CD4-positive, alpha-beta T cell treated with Interleukin-21 for 1 hour (primary cell): ENCODE measurements at places on chromosomes 11 and 22.

- DNase-seq, result peak; percentile 61
These were observed 946.0 kb downstream of the FAM181B start for GRCh38 chr11:81787584-81788049.

DNA sequence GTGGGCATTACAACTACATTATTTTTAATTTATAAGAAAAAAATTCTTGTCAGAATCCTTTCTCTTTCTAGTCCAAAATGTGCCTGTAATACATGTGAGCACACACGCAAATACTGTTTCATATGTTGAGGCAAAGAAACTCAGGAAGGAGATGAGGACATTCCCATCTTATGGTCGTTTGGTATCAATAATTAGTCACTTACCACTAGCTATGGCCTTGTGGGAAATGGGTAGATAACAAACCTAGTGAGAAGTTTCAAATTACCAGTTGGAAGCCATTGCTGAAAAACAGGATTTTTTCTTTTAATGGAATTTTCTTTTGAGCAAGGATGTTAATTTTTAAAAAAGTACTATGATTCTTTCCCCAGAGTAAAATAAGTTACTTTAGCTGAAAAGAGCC lies 25.7 kb downstream of the AMOTL1 start:
- no peak for DNase-seq

- no peak for DNase-seq
These were observed 44.1 kb upstream of the SC5D start for GRCh38 chr11:121248496-121248895.

GRCh38 chr11:115784796-115785521 lies 280.7 kb upstream of the CADM1 start:
- DNase-seq, result no peak

DNA sequence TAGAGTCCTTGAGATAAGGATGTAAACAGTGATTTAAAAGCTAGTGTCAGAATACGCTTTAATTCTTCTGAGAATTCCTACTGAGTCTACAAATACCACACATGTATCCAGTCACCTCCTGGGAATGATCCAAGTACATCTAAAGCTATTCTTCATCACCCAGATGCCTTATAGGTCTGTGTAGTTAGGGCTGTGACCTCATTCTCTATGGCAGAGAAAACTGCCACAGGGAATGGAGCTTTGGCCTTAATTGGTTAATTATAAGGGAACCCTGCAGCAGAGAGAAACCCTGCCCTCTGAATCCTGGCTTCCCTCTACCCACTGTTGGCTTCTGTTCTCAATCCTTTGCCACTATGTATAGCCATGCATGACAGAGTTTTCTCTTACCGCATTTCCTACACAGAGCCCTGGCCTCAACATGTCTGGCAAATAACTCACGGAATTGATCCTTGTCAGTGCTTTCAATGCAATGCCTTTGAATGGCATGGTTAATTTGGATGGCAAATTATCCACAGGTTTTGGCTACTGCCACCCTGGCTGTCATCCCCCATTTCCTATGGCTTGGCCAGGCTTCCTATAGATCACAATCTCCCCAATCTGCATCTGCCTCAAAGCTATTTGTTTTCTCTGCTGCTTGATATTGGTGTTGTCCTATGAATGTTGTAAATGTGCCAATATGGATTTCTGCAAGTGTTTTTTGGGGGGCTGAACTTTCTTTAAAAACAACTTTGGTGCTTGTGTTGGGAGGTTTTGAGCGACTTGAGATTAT lies 2.9 kb downstream of the DIXDC1 start:
- no peak for DNase-seq

GRCh38 chr11:1748636-1749394 lies 1.6 kb downstream of the IFITM10 start:
- no peak for DNase-seq

- DNase-seq, result no peak
These were observed 171.0 kb upstream of the ARHGAP20 start for GRCh38 chr11:110883256-110883655.

GRCh38 chr11:77968337-77968736 lies 26.1 kb downstream of the INTS4 start:
- no peak for DNase-seq

DNA sequence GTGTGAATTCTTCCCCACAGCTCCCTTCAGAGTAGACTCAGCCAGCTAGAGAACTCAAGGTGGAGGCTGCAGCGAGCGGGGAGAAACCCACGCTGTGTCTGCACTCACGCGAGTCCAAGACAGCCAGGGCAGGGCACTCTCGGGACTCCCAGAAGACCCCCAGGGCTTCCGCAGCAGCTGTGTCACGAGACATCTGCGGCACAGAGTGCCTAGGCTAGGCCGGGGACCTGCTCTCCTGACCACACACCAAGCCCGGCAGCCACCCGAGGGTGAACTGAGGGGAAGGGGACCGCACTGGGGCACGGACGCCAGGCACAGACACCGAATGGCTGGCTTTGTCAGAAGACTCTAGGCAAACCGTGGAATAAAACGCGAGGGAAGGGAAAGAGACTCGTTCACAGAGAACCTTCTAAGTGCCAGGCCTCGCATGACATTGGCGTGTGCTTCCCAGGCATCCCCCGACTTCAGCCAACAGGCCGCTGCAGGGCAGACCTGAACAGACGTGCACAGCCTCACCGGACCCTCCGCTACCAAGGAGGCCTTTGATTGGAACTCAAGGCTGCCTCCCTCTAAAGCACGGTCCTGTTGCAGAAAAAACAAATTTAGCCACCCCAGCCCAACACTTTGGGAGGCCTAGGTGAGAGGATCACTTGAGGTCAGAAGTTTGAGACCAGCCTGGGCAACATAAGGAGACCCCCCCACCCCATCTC lies 18.2 kb upstream of the MOB2 start:
- DNase-seq, result no peak

DNA sequence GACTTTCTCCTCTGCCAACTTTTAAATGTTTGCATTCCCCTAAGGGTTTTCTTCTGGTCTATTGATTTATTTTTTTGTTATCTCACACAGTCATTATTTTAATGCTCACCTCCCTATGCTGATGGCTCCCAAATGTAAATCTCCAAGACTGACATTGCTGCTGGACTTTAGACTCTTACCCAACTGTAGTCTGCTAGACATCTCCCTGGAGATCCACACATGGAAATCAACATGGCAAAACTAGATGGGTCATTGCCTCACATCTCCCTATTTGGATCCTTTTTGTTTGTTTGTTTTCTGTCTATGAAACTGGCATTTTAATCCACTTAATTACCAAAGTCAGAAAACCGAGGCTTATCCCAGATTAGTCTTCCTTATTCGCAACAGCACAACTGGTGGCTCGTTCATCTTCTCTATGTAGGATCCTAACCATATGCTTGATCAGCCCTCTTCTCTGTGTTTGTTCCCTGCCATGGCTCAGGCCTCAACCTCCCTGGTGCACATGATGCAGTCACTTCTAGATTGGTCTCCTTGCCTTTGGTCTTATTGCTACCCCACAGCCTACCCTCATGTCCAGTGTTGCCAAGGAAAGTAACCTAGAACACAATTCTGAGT lies 37.3 kb downstream of the SC5D start:
- DNase-seq, result no peak

GRCh38 chr11:61174949-61175348 lies 13.7 kb upstream of the VPS37C start:
- DNase-seq, result no peak

DNA sequence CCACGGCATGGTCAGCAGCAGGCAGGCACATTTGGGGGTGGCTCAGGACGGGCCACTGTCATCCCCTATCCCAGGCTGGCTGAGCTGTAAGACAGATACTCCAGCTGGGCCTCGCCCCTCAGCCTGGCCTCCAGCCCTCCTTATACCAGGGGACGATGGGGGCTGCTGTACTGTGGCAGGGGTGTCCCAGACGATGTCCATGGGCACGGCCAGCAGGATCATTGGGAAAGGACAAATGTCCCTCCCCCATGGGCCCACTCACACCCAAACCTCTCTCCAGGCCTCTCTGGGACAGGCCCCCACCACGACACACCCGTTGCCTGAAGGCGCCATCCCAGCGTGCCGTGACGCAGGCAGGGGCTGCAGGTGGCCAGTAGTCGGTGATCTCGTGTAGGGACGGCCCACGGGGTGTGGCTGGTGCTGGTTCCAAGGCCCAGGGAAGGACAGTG lies 1.5 kb upstream of the IL17REL start:
- no peak for DNase-seq

DNA sequence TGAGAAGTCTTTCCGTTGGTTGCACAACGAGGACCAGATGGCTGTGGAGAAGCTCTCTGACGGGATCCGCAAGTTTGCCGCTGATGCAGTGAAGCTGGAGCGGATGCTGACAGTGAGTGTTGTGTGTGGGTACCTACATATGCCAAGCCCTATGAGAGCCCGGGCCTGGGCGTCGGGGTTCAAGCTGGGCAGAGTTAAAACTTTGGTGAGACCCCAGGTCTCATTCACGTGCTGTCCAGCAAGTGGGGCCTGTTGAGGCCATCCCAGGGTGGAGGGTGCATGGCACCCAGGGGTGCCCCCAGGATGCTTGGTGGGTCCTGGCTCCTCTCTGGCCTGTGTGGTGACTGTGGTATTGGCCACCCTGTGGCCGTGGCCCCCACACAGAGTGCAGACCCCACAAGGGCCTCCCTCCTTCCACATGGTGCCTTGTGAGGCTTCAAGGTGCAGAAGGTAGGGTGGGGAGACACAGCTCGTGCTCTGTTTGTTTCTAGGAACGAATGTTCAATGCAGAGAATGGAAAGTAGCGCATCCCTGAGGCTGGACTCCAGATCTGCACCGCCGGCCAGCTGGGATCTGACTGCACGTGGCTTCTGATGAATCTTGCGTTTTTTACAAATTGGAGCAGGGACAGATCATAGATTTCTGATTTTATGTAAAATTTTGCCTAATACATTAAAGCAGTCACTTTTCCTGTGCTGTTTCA lies 12.8 kb downstream of the GATD1 start:
- DNase-seq, result no peak

GRCh38 chr11:123247496-123247799 lies 52.4 kb upstream of the CLMP start:
- no peak for DNase-seq

DNA sequence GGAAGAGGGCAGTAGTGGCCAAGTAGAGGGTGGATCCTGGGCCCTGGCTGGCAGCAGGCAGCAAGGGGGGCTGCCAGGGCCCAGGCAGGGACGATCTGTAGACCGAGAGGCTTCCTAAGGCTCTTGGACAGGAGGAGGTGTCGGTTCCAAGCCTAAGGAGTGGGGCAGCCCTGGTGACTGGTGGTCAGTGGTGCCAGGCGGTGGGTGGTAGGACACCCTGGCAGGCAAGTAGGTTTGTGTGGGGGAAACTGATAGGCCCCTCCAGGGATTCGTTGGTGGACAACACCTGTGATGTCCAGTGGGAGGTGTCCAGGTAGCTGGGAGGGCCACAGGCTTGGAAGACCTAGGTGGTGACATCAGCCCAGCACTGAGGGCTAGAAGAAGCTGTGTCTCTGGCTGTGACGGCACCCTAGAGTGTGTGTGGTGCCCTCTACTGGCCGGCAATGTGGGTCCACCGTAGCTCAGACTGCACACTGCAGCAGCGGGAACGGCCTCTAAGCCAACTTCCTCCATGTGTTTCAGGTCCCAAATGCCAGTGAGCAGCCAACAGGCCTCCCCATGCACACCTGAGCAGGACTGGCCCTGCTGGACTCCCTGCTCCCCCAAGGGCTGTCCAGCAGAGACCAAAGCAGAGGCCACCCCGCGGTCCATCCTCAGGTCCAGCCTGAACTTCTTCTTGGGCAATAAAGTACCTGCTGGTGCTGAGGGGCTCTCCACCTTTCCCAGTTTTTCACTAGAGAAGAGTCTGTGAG lies 9.4 kb upstream of the SAMM50 start:
- DNase-seq, result peak; percentile 62

- DNase-seq, result no peak
These were observed 1.4 kb upstream of the OR52M1 start for GRCh38 chr11:4543561-4543960.

- no peak for DNase-seq
These were observed 28.8 kb downstream of the TOM1 start for GRCh38 chr22:35328472-35328885.

GRCh38 chr22:46381142-46381541 lies 45.6 kb downstream of the TRMU start:
- no peak for DNase-seq

DNA sequence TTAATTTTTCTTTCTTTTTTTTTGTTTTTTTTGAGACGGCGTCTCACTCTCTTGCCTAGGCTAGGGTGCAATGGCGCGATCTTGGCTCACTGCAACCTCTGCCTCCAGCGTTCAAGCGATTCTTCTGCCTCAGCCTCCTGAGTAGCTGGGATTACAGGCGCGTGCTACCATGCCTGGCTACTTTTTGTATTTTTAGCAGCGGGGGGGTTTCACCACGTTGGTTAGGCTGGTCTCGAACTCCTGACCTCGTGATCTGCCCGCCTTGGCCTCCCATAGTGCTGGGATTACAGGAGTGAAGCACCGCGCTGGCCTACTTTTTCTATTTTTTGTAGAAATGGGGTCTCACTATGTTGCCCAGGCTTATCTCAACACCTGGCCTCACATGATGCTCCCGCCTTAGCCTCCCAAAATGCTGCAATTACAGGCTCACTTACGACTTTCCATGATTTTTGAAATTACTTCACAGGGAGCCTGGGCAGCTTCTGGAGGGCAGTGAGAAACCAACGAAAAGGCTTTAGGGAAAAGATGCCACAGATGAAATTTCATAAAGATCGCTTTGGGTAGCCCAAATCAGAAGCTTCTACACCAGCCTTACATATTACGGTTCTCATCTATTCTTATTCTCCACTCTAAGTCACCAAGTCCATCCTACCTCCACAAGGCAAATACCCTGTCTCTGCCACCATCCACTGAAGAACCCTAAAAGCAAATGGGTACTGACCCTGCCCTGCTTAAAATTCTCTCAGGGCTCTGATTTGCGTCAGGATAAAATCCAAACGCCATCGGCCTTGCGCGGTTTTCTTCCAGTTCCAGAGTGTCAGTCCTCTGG lies 866 bp upstream of the RRM1 start:
- DNase-seq, result no peak

DNA sequence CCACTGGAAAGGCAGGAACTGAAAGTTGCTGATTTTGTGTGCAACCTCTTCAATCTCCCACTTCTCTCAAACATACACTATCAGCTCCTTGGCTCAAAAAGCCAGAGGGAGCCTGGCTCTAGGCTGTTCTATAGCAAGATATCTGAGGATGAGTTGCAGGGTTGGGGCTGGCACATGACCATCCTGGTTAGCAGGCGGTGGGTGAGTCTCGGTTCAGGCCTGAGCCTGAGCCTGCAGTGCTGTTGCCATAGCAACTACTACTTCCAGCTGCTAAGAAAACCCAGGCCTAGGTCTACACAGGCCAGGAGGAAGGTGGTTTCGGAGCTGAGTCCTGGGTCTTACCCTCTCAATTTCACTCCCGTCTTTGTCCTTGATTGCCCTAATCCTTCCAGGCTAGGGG lies 39.0 kb downstream of the CWC15 start:
- no peak for DNase-seq

- no peak for DNase-seq
These were observed 3.1 kb downstream of the ALX4 start for GRCh38 chr11:44306918-44307244.

GRCh38 chr11:92870196-92870832 lies 99.1 kb upstream of the MTNR1B start:
- no peak for DNase-seq

DNA sequence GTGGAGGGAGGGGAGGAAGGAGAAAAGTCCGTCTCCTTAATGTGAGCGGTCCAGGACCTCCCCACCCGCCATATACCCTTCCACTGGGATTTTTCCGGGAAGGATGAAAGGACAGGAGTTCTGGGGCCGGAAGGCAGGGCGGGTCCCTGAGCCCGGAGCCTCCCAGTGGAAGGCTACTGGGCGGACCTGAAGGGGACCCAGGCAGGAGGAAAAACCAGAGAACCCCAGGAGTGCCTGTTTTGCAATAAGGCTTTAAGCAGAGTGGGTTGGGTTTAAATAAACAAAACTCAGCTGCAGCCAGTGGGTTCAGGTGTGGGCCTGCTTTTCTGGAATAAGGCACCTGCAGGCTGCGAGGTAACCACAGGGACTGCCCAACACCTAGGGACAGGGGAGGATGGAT lies 1.7 kb upstream of the CELSR1 start:
- no peak for DNase-seq
